Right hindlimb (tissue), 1 donor: ENCODE measurements at places on chromosomes 4 and X.

DNA sequence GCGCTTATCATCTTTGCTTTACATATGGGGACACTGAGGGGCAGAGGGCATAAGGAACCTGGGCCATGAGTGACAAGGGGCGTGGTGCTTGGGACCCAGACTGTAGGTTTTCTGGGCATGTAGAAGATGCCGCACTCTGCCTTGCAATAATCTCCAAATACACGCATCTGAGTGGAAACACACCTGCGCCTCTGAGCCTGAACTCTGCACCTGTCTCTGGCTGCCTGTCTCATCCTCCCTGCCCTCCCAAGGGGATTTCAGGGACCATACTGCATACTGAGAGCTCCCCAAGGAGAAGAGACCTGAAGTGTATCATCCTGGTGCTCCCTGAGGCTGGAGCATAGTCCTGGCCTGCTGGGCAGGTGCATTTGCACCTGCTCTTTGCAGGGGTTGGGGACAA lies 34.7 kb upstream of the ASMTL start:
- DNase-seq = no peak

DNA sequence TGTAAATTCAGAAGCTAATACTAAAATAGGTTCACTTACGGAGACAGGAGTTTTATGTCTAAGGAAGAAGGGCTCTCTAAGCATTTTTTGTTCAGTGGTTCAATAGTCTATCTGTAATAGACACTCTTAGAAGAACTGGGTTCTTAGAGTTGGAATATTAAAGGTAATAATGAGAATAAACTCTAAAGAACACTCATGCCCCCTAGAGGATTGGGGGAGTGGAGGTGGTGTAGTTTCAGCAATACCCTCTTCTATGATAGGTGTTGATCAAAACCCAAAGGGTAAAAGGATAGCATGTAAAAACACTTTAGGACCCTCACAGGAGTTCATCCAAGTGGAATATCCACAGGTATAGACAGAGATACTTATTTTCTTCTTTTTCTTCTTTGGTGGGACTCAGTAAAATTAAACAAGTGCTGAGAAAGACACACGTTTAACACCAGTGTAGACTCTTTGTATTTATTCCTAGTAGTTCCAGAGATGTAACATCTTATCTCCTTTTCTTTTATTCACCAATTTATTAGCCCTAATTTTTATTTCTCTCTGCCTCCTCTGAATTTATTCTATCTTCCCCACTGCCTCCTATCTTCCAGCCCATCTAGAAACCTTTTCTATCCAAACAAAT lies 25.7 kb upstream of the MND1 start:
- DNase-seq = no peak

GRCh38 chr4:24794916-24795665 lies at the start of gene SOD3:
Gene SOD3 (plus strand): TSS chr4:24795573. CDS start chr4:24799522, 3,949 bp downstream.
- DNase-seq = peak; percentile 90

- DNase-seq = no peak
These were observed 209.9 kb upstream of the DIAPH2 start for GRCh38 chrX:96474741-96475125.

- no peak for DNase-seq
These were observed 41.4 kb upstream of the USP9X start for GRCh38 chrX:41043674-41044345.

DNA sequence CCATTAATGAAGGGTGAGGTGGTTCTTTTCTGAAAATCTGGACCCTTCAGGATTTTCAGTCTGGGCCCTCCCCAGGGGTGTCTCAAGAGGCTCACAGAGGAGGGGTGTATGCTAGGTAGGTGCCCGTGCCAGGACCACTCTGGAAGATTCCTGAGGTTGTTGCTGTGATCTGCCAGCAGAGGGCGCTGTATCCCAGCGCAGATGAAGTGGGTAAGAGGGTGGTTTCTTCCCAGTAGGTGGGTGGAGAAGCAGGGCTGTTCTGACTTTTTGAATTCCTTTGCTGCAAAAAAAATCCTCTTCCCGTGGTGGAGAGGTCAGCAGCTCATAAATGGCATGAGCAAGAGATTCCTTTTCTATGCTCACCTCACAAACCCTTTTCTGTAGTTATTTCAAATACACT lies 51.1 kb downstream of the SCML1 start:
- peak; percentile 21 for DNase-seq

- peak; percentile 53 for DNase-seq
These were observed 10.3 kb downstream of the RTL5 start for GRCh38 chrX:72121383-72121782.

GRCh38 chr4:105620640-105621323 lies 68.4 kb downstream of the ARHGEF38 start:
- no peak for DNase-seq

- DNase-seq = no peak
These were observed 18.1 kb downstream of the USP38 start for GRCh38 chr4:143202824-143203223.

DNA sequence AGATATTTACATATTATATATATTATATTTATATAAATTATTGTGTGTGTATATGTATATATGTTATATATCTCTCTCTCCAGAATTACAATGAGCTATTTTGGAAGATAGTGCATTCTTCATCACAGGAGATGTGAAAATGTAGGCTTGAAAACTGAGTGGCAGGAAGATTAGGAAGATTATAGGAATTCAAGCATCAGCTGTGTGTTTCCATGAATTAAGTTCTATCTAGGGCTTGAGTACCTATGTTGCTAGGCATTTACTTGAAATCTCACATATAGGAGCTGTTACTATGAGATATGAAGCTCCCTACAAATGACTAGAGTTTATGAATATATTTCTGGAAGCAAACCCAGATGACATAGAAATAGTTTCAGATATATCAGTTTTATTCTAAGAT lies 328.7 kb downstream of the EPHA5 start:
- DNase-seq = no peak

DNA sequence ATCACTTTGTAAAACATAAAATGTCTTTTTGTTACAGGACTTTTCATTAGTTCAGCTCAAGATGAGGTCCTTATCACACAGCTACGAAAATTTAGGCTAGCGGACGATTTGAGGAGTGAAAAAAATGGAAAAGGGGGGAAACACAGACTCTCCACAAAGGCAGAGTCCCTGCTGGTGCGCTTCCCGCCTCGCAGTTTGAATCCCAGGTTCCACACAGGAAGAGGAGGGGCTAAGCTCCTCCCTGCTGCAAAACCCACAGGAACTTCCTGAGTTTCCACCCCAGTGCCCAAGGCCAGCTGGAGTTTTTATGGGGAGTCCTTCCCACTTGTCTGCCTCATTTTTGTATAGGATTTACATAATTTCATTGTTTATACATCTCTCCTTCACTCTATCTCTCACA lies 11.2 kb downstream of the ADAM29 start:
- no peak for DNase-seq

- DNase-seq = no peak
These were observed 25.5 kb downstream of the HPGD start for GRCh38 chr4:174496631-174497432.

DNA sequence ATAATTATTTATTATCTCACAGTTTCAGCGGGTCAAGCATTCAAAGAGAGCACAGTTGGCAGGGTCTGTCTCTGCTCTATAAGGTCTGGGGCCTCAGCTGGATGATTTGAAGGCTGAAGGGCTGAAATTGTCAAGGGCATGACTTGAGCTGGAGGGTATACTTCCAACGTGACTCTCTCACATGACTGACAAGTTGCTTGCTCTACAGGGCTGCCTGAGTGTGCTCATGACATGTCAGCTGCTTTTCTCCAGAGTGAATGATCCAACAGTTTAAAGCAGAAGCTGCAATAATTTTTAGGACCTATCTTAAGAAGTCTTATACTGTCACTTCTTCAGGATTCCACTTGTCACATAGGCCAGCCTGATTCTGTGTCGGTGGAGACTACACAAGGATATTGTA lies 51.2 kb downstream of the TIGD2 start:
- DNase-seq = no peak

DNA sequence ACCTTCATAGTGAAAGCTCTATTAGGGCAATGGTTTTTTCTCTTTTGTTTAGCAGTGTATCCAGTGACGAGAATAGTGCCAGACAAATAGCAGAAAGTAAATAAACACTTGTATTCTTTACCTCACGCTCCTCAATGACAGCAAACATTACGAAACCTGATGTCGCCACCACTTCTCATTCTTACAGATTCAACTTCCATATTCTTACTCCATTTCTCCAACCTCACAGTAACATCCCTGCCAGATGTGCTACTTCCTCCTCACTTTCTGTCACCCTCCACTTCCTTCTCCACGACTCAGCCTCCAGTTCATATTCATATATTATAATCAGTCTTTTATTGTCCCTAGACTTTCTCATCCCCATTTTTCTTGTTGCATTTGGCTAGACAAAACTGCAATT lies 1956.2 kb upstream of the AGA start:
- DNase-seq = no peak

GRCh38 chrX:9356846-9357245 lies 108.0 kb upstream of the TBL1X start:
- DNase-seq = no peak
